ENCODE measurements at places on chromosomes 2 and 18.

GRCh38 chr2:71102981-71103681, 26.9 kb downstream of the MCEE start:
- no peak for DNase-seq

GRCh38 chr2:107986278-107987217, at the start of gene SLC5A7:
Gene SLC5A7 (plus strand): TSS chr2:107986524. CDS start chr2:107988156, 1,632 bp downstream.
- DNase-seq, result peak; percentile 1

GRCh38 chr18:77622009-77622692, 372.5 kb downstream of the GALR1 start:
- DNase-seq, result no peak

GRCh38 chr2:83459456-83459855, 999.6 kb downstream of the SUCLG1 start:
- DNase-seq, result no peak

DNA sequence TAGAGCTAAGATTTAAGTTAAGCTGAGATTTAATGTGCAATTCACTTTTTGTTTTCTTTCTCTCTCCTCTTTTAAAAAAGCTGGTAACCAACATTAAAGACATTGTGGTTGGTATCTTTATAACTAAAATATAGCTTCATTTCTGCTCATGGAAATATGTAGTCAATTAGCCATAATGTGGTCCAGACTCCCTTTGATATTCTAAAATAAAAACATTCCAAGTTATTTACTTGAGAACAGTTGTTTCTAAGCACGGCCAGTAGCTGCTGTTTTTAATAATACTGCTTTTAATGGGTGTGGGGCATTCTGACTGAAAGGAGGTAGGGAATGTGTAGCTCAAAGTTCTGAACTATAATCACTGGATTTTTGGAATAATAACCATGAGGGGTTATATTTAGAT, 183.3 kb upstream of the FBXO11 start:
- DNase-seq, result no peak

DNA sequence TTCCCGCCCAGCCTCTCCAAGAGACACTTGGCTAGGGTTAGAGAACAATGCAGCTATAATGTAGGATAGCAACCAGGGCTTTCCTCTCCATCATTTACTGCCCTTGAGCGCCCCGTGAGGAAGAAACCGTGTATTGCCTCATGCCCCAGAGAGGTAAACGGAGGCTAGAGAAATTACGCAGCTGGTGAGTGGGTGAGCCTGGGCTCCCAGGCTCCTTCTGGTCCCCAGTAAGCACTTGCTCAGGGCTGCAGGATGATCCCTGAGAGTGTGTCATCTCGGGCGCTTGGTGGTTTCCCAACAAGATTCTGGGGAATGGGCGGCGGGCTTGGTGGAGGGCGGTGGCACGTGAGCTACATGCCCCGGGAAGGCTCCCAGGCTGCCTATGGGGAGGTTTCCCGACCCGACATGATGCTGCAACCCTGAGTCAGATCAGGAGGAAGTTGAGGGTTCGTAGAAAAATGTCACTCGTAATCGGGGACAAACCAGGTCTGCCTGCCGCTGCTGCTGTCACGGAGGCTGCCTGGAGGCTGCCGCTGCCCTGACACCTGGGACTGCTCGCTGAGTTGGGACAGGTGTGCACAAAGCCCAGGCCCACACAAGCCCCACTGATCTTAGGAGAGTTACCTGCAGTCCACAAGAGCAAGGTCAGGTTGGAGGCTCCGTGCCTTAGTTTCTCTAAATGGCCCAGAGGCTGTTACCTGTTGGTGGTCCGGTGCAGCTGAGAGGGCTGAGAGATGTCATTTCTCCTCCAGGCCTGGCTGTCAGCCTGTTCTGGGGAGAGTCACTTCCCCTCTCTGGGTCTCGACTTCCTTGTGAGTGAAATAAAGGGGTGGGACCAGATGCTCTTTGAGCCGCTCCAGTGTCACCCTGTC, at the start of gene GPR55:
Gene GPR55, minus strand, starts transcription at position 773 of the 872 bp plus-strand sequence. CDS start 14,280 bp downstream, outside the sequence.
- DNase-seq, result peak; percentile 60

GRCh38 chr18:23437357-23438045, 15.6 kb upstream of the RIOK3 start:
- peak; percentile 89 for DNase-seq

- peak; percentile 70 for DNase-seq
Observed at GRCh38 chr18:21444465-21445212, 155.9 kb downstream of the ESCO1 start.

- DNase-seq, result no peak
Observed at GRCh38 chr18:44732238-44732563, 51.5 kb downstream of the SETBP1 start.

DNA sequence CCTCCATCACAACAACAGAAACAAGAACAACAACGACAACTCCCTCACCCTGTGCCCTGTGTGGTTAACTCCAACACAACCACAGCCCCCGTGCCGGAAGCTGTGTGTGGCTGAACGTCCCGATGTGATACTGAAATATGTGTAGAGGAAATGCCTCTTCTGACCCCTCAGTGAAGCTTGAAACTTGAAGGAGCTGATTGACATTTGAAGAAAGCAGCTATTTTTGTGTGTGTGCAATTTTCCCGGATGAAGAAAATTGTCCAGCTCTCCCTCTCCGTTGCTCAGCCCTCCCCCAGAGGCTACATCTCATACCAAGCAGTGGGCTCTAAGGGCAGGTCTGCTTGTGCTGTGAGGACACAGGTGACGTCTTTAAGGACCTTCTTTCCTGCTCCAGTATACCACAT, 173.8 kb downstream of the ICOS start:
- peak; percentile 75 for DNase-seq

GRCh38 chr18:69353023-69353422, 47.7 kb upstream of the DOK6 start:
- DNase-seq, result no peak

DNA sequence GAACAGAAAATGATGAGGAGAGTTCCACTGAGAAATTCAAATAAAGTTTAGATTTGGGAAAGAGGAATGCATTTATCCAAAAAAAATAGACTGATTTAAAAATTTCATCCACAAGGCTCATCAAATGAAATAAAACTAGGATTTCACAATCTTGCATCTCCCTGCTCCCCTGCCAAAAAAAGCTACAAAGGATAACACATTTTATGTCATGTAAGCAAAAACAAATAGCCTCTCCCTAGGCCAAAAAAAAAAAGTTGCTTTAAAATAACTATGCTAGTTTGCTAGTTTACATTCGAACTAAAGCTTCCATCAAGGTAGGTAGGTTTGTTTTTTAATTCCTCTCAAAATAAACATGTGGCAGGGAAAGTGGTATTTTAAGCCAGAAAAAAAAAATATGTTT, 465.5 kb upstream of the ID2 start:
- DNase-seq, result no peak

DNA sequence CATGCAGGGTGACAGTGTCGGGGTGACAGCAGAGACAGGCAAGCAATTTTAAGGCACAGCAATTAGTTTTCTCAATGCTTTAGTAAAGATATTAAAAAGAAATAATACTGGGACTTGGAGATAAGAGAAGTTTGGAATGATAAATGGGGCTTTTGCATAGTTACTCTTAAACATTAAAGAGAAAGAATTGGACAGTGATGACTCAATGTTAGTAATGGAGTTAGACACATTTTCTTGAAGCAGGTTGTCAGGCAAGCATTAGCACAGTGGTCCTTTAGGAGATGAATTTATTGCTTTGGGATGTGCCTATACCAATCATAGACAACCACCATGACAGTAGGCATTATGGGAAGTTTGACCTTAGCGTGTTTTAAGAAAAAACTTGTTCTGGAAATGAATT, 228.3 kb upstream of the RAB12 start:
- no peak for DNase-seq

DNA sequence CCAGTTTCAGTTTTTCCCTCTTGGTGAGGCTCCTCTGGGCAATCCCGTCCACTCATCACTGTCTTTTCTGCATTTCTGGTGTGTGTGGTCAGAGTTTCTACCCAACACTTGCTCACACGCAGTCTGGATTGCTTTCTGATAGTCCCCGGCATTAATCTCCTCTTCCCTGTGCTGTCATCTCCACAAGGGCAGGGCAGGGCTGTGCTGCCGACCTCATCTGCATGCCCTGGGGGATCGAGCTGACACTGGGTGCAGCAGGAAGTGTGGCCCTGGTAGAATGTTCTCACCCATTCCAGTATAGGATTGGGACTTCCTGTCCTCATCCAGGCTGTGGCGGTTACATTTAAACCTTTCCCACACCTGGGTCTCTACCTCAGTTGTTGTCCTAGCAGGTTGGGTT, 80.0 kb upstream of the FAM136A start:
- no peak for DNase-seq

DNA sequence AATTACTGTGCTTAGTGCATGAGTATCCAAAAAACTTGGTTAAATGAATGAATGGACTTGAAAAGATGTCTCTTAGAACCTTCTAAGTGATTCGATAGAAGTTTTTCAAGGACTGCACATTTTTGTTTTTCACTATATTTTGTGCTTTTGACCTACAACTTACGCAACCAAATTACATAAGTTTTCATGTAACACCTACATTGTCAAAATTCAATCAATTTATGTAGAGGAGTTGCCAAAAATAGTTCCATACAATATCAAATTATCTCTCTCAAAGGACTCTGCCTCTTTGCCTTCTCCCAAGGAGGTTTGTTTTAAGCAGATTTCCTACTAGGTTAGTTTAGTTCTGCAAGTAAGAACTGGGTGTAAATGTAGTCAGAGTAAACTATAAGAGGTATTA, 10.3 kb downstream of the MARCHF7 start:
- DNase-seq, result no peak

GRCh38 chr2:51258301-51258700, 226.4 kb upstream of the NRXN1 start:
- DNase-seq, result peak; percentile 50

DNA sequence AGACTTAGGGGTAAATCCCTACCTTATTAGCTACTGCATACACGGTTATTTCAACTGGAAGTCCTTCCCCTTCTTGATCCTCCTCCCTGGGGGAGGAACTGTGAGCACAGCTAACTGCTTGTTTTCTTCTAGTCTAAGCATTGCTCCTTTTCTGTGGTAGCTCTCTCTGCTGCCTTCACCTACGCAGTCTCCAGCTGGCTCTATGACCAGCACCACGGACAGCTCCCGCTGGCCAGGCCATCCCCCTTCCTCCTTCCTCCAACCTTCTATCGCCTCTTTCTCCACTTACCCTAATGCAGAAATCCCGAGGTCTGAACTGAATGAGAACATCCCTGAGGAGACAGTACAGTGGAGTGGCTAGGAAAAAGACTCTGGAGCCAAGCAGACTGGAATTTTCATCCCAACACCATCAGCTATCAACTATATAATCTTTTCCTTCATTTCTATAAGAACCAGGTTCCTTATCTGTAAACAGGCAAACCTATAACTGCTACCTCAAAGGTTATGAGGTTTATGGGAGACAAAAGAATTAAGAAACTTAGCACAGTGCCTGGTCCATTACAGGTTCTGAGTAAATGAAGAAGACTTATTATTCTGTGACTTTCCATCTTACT, 4.7 kb upstream of the CFAP65 start:
- DNase-seq, result peak; percentile 73

- DNase-seq, result no peak
Observed at GRCh38 chr2:95319481-95320343, 22.6 kb downstream of the KCNIP3 start.

DNA sequence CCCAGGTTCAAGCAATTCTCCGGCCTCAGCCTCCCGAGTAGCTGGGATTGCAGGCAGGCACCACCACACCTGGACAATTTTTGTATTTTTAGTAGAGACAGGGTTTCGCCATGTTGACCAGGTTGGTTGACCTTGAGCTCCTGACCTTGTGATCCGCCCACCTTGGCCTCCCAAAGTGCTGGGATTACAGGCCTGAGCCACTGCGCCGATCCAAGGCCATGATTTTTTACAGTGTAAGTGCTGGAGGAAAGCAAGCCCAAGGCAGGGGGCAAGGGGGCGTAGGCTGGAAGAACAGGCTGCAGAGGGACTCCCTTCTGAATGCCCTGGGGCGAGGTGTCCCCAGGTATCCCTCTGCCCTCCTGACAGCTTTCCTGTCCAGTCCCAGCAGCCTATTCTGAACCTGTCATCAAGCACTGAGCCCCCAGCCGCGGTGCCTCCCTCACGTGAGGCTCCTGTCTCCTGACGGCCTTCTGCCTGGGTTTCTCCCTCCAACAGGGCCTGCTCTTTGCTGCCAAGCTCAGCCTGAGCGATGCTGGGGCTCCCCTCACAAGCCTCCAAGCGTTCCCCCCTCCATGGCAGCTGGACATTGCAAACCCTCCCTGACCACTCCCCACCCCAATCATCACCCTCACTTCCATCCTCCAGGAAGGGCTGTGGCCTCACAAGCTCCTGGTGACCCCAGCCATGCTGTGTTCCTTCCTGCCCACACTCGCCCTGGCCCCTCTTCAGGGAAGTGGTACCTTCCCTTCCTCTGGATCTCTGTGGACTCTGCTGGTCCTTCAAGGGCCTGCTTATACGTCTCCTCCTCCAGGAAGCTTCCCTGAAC, 37.6 kb downstream of the ZFP36L2 start:
- no peak for DNase-seq

- no peak for DNase-seq
Observed at GRCh38 chr2:168594778-168595177, 138.7 kb downstream of the CERS6 start.

DNA sequence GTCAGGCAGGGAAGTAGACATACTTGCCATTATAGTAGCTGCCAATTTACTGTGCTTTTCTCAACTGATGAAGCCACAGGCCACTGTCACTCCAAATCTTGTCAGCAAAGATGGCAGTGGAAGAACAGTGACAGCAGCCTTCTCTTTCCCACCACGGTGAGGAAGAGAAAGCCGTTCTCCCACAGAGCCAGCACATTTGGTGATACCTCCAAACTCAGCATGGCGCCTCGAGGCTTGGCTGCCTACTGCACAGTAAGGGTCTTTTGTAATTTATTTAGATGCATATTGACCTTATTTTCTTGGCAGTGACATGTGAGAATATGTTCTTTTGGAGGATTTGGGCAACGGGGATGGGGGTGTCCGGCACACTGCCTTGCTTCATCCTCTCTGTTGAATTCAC, 117.2 kb upstream of the CDH20 start:
- no peak for DNase-seq

- DNase-seq, result no peak
Observed at GRCh38 chr18:59918997-59919396, 19.2 kb downstream of the PMAIP1 start.

GRCh38 chr2:227447606-227448005, 24.4 kb upstream of the AGFG1 start:
- no peak for DNase-seq

GRCh38 chr2:75607988-75608683, 38.4 kb upstream of the MRPL19 start:
- DNase-seq, result no peak

All from hematopoietic multipotent progenitor cell treated with erythropoietin and hydrocortisone succinate and interleukin-3 and kit ligand, for 4 days (in vitro differentiated cells).